ENCODE measurements at places on chromosomes 2 and 18.

DNA sequence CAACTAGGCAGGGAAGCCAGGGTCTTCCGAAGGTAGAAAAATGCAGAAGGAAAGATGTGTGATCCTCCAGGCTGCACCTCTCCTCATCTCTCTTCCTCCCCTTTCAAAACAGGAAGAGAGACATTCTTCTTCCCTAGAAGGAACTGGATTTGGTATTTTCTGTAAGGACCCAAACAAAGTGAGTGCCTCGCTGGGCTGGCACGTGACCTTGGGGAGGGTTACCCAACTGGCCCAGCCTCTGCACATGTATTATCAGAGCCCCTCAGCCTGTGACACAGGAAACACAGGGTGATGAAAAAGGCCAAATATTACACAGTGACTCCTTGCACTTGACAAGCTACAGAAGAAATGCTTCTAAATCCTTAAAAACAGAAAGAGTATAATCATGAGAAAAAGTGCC is 2.3 kb downstream of the HJURP start:
- no peak for DNase-seq

DNA sequence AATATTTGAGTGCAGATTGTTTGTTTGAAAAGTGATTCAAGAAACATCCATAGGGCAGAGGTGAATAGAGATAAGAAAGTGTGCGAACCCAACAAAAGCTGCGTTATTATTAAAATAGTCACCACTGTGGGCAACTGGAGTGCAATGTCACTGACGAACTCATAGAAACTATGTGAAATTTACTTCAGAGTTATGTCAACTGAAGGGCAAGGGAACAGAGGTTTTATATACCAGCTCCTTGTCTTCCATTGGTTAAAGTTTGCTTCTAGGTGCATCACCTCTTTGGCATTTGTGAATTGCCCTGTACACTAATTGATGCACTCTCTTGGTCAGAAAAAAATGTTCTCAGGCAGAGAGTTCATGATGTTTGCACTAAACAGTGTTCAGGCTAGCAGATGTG is 110.5 kb upstream of the NYAP2 start:
- DNase-seq: no peak

DNA sequence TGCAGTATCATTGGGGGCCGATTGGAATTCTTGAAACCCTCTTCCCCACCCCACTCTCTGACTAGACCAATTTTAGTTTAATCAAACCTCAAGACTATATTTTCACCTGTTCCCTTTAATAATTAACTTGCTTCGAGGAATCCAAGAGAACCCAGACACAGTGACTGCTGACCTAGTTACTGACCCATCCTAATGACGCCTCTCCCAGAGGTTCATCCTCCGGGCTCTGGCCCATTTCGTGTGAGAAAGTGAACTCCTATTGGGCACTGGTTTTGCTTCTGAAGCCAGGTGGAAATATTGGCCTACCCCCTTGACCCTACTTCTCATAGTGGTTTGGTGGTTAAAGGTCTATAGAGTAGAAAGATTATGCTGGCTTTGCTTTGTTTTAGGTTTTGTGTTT is 39.9 kb downstream of the RPL37A start:
- no peak for DNase-seq

GRCh38 chr2:11856095-11856494 is 109.7 kb downstream of the LPIN1 start:
- no peak for DNase-seq

GRCh38 chr2:98460573-98461497 is 16.2 kb downstream of the INPP4A start:
- DNase-seq: peak; percentile 71

GRCh38 chr2:310994-311393 is 23.1 kb upstream of the ALKAL2 start:
- DNase-seq: no peak
